Fibroblast of skin of scalp (primary cell): ENCODE measurements at places on chromosomes 5 and 9.

GRCh38 chr5:157126-157715 is 34.1 kb upstream of the LRRC14B start:
- DNase-seq, result no peak

GRCh38 chr5:10699281-10699874 is 61.7 kb downstream of the DAP start:
- DNase-seq, result no peak

DNA sequence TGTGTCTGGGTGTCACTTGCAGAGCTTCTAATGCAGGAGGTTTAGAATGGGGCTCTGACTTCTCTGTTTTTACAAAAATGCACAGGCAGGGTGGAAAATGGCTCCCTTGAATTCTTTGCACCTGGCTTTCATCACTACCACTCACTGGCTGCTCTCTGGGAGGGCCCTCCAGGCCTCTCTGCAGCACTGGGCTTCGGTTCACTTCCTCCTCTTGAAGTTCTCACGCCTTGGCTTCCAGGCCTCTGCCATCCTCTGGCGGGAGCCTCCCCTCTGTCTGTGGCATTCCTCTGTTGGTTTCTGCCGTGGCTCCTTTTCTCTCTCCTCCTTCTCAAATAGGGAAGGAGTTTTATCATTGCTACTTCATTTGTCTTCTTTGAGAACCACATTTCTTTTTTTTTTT is 2.8 kb upstream of the PRLR start:
- DNase-seq, result no peak

DNA sequence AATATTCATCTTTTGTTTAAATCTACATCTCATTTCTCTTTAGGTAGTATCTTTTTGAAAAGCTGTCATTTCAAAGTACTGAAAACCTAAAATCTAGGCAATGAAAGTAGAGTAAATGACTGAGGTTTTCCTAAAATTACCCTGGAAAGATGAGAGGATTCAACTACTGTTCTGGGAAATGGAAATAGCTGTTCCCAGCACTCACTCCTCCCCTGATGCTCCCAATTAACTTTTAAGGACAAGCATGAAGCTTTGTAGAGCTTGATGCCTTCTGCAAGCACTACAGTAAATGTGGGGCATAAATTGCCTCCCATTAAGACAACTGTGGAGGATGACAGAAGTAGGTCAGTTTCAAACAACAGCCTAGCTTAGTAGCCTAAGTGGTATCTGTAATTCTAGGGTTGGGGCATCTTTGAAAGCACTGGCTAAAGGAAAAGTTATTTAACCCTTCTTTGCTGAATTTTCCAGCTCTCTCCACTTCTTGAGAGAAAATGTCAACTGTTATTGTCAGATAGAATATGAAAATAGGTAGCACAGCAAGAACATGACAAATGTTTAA is 100.2 kb upstream of the GNA14 start:
- DNase-seq, result no peak

- no peak for DNase-seq
These were observed 2.7 kb upstream of the NSMF start for GRCh38 chr9:137461663-137462395.

GRCh38 chr9:4297151-4297785 is 2.6 kb downstream of the GLIS3 start:
- DNase-seq, result peak; percentile 92

DNA sequence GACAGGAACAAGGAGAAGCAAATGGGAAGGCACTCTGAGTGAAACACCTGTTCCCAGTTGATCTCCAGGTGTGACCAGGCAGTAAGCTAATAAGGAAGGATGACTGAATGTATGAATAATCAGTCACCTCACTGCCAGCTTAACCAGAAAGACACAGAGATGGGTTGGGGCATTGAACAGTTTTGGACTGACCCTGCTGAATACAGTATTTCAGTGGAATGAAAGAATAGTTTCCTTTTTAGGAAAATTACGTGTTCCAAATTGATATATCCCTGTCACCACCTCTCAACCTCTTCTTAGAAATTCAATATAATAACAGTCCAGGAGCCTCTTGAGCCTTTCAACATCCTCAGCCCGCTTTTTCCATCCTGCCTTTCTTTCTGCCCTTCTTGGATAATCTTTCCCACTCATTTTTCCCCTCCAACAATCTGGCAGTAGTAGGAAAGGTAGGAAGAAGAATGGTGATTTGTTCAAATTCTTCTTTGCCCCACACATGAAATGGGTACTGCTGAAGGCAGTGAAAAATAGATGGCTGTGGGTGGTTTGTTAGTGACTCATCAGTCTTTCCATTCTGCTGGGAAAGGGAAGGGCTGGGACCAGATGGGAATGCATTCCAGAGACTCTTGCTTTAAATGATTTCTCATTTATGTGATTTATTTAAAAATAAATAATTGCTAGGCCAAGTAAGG is 117.9 kb downstream of the ZSWIM6 start:
- peak; percentile 94 for DNase-seq

DNA sequence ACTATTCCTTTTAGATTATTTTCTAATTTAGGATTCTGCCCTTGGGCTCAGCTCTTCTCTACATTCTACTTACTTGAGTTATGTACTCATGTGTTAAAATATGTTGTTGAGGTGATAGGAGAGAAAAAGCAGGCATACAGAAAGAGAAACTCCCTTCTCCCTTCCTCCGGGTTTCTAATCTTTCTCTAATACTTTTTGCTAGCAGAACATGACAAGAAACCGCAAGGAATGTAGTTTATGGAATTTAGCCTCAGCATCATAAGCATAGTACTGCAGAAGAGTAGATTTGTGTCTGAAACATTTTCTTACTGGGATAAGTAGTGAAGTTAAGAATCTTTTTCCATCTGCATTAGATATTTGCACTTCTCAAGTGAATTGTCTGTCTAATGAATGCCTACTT is 139.5 kb upstream of the CYLC2 start:
- peak; percentile 1 for DNase-seq

- peak; percentile 59 for DNase-seq
These were observed 1504.6 kb upstream of the CDH9 start for GRCh38 chr5:28542987-28543386.

- DNase-seq, result no peak
These were observed 122.8 kb downstream of the TARS1 start for GRCh38 chr5:33563530-33563929.

- peak; percentile 72 for DNase-seq
These were observed 57.7 kb downstream of the PDE6A start for GRCh38 chr5:149886692-149887470.

DNA sequence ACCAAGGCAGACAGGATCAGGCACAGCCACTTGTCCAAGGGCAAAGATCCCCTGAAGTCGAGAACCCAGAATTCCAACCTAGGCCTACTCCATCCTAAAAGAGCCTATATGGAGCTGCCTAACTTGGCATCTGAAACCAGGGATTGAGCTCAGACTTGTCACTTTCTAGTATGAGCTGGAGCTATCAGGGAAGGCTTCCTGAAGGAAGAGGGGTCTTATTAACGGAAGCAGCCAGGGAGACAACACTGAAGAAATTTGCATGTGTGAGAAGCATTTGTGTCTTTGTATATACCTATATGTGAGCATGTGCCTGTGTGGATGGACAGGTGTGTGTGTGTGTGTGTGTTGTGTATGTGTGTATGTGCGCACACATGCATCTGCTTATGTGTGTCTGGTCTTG is 4.7 kb upstream of the AQP7 start:
- no peak for DNase-seq

DNA sequence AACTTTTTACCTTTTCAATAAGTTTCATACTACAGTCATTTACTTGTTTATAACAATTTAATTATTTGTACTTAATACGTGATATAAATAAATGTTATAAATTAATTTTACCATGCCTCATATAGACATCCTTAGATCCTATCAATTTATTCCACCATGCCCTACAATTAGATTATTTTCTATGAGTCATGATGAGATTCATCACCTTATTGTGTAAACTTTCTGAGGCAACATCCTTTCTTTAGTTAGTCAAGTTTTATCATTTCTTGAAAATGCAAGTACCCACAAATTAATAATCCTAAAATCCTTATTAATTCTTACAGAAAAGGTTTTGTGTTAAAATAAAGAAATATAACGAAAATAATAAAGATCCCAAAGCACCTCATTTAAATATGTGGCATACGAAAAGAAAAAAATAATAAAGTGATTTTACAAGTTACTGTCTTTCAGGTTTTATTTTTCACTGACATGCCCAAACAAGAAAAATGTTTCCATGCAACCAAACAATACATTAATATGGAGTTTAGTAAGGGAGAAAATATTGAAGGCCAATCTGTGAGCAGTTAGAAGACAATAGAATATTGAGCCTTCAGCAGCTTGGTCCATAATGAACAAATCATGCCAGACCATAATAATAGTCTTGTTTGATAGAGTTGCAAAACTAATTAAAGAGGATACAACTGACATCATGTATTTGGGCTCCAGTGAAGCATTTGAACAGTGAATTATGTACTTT is 188.7 kb upstream of the MRPS30 start:
- DNase-seq, result no peak

DNA sequence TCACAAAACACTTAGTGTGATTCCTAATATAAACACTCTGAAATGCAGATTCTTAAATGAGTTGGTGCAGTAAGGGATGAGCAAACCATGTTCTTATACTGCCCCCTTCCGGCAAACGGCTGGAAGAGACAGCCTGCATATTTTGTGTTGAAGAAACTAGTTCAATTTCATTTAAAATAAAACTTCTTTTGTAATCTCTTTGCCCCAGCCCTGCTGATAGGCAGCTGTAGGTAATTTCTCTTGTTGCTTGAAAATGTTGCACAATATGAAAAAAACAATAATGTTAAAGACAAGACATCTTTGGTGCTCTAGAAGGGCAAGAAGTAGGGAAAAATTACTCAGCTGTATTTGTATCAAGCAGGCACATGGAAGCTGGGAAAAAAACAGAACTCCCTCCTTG is 89.7 kb upstream of the CCNG1 start:
- peak; percentile 55 for DNase-seq

DNA sequence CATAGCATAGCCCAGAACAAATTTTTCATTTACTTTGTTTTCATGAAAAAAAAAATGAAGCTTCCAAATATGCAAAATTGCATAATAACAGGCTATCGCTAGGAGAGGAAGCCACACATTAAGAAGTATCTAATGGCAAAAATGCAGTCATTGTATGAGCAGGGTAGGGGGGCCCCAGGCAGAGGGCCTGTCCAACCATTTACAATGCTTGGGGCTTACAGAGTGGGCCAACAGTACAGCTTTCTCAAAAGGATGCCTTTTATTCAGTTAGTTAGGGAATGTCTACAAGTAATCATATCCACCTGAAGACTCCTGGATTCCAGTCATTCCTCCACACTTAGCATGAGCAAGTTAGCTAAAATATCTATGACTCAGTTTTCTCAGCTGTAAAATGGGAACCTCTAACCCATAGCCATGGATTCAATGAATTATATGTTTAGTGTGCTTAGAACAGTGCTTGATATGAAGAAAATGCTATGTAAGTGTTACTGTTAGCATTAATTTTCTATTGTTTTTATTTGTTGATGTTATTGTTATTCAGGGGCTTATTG is 117.7 kb downstream of the GAS1 start:
- DNase-seq, result peak; percentile 21

DNA sequence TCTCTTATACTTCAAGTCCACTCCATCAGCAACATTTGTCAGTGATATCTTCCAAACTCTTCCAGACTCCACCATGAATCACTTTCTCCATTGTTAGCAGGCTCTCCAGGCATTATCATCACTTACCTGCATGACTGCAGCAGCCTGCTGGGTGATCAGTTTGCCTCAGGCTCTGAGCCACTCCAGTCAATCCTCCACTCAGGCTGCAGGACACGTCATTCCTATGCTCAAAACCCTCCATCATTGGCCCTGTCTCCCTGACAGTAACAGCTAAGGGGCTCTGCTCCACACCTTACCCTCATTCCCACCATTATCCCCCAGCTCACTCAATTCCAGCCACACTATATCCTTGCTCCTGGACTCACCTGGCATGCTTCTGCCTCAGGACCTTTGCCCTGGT is 10.7 kb downstream of the DIRAS2 start:
- DNase-seq, result no peak

- DNase-seq, result no peak
These were observed 43.6 kb downstream of the NLN start for GRCh38 chr5:65765582-65765981.

- DNase-seq, result no peak
These were observed 644.4 kb upstream of the GRAMD2B start for GRCh38 chr5:125778791-125779190.
